ENCODE measurements at places on chromosomes 2 and 18. TPM values are rescaled to one million over a fixed set of nuclear protein-coding genes. Genes with fewer than 3 reads are reported as not detected.

Gene MC5R
- not detected for total RNA-seq

Gene KCNE4
- total RNA-seq: not detected

- DNase-seq: no peak
- H3K4me1 ChIP-seq: no peaks in the 10 kb centered on the region
- H3K27ac ChIP-seq: no peak overlapping the region
- no peak overlapping the region for H3K4me3 ChIP-seq
- no peaks in the 10 kb centered on the region for H3K27me3 ChIP-seq
- H3K36me3 ChIP-seq: no peaks in the 10 kb centered on the region
Measured at GRCh38 chr2:237134321-237135230, 48.9 kb downstream of the COPS8 start.

Gene CACNB4
- 0.16 TPM for total RNA-seq

- no peak for DNase-seq
- no peak overlapping the region for H3K4me3 ChIP-seq
- H3K4me1 ChIP-seq: no peaks in the 10 kb centered on the region
- no peak overlapping the region for H3K27ac ChIP-seq
- H3K27me3 ChIP-seq: no peaks in the 10 kb centered on the region
- no peaks in the 10 kb centered on the region for H3K36me3 ChIP-seq
Measured at GRCh38 chr2:45380131-45380836, 230.8 kb downstream of the SRBD1 start.

GRCh38 chr18:36409779-36410178, 112.3 kb downstream of the FHOD3 start:
- H3K27ac ChIP-seq: no peak overlapping the region
- no peak overlapping the region for H3K4me3 ChIP-seq
- H3K27me3 ChIP-seq: no peaks in the 10 kb centered on the region
- H3K36me3 ChIP-seq: no peaks in the 10 kb centered on the region
